ENCODE measurements at places on chromosomes 5 and 9.

GRCh38 chr5:109987970-109988369 is 298.2 kb downstream of the MAN2A1 start:
- DNase-seq: no peak

DNA sequence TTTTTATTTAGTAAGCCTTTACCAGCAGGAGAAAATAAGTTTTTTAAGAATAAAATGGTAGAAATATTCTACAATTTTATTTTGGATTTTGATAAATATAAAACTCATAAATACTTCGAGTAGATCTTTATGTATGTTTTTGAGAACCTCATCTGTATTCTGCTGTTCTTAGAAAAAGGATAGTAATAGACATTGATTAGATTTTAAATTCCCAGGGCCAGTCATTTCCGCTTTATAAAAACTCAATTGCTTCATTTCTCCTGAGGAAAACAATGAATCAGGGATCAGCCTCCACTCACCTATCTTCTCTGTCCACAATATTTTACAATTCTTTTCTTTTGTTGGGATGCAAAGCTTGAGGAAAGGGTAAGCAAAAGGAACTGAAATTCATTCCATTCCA is 1983.5 kb upstream of the C9orf72 start:
- DNase-seq: no peak

DNA sequence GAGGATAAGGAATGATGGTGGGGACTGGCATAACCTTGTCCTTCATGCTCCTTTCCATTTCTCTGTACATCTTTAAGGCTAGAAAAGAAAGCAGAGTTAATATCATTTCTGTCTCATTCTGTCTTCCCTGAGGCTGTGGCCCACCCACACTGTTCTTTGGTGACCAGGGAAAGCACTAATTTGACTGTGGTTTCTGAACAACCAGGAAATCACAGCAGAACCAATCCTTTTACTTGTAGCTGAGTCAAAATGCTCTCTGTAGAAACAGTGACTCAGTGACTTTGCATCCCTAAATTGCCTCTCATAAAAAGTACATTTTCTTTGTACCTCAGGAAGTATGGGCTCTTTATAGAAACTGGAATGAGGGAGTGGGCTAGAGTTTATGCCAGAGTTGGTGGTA is 28.1 kb downstream of the IL33 start:
- no peak for DNase-seq

DNA sequence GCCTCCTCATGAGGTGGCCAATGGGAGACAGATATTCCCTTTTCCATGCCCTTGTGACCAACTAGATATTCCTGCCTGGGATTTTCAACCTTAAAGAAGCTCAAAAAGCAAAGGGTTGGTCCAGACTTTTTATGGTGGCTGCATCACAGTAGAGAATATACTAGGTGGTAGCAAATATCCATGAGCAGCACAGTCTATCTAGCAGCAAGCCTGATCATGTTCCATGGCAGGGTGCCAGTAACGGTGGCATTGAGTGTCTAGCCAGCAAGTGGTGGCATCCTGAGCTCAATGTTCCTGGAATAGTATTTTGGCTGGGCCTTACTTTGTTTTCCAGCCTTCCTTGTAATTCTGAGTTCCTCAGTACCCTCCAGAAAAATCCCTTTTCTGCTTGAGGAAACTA is 25.8 kb downstream of the CDC25C start:
- no peak for DNase-seq

DNA sequence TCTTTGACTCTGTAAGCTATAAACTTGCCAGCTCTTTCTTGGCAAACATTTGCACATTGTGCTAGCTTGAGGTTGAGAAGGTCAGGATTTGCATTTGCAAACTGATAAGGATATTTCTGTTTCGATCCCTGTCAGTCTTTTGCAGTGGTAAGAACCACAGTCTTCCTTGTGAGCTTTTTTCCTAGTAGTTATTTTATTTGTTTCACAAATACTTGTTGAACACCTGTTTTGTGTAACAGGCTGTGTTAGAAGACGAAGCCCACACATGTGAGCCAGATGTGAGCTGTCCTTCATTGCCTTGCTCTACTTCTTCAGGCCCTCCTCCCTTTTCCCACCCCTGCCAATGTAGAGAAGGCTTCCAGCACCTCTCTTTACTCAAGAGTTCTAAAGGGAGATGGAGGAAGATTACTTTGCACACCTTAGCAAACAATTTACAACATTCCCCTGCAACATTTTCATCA is 327.0 kb upstream of the KLF4 start:
- DNase-seq: no peak

DNA sequence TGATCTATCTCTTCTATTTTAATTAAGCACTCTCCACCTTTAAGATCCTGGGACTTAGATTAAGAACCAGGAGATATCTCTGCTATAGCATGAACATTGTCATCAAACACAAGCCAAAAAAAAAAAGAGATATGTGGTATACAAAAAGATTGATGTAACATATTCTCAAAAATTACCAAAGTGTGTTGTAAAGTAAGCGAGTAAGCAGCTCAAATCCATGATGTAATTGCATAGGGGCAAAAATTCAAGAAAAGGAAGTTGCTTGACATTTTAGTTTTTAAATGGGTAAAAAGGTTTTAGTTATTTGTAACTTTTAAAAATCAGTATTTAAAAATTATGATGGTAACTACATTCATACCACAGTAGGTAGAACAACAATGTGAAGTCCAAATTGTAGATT is 40.7 kb downstream of the CNTRL start:
- peak; percentile 15 for DNase-seq

Measured in NB4 (cell line).